ENCODE measurements at places on chromosomes 7 and 10.

- no peak for DNase-seq
These were observed 272.7 kb upstream of the MGMT start for GRCh38 chr10:129194181-129194870.

DNA sequence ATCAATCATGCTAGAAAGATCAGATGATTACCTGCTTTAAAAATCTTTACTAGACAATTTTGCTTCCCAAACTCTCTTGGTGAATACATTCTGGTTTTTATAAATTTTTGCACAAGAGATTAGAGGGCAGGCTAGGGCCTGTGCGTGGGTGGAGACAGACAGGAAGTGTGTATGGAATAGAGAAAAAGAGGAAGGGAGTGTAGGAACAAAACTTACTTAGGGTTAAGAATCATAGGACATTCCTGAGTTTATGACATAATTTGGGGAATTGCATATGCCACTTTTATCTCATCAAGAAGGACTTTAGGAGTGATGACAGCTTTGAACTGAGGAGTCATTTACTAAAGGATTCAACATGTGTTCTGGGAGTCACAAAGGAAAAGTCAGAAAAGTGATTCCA lies 31.3 kb downstream of the LAMB1 start:
- DNase-seq = no peak

DNA sequence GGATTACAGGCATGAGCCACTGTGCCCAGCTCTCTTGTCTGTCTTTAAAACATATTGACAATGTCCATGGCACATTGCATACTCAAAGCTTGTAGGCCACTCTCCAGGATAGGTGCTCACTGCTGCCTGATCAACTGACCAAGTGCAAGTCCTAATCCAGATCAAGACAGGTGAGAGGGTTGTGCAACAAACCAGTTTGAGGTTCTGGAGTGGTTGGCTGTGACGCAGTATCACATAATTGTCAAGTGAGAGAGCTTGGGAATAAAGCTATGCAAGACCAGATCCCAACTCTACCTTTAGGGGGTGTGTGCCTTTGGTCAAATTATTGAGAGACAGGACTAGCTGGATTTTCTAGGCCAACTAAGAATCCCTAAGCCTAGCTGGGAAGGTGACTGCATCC lies 43.0 kb upstream of the OPN4 start:
- DNase-seq = no peak

DNA sequence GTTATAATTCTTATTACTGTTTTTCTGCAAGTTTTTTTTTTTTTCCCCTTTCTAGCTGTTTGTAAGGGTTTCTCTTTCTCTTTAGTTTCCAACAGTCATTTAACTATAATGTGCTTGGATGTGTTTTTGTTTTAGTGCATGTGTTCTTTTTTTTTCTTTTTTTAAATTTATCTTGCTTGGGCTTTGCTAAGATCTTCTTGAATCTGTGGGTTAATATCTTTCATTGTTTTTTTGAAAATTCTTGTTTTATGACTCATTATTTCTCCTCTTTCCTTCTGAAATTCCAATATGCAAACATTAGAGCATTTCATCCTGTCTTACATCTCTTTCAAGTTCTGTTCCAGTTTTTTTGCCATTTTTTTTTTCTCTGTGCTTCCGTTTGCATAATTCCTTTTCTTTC lies 5.7 kb upstream of the HK1 start:
- no peak for DNase-seq

GRCh38 chr7:19305698-19306097 lies 160.5 kb upstream of the FERD3L start:
- DNase-seq = no peak

GRCh38 chr10:92690211-92690914 lies 608 bp downstream of the HHEX start:
- DNase-seq = peak; percentile 86

DNA sequence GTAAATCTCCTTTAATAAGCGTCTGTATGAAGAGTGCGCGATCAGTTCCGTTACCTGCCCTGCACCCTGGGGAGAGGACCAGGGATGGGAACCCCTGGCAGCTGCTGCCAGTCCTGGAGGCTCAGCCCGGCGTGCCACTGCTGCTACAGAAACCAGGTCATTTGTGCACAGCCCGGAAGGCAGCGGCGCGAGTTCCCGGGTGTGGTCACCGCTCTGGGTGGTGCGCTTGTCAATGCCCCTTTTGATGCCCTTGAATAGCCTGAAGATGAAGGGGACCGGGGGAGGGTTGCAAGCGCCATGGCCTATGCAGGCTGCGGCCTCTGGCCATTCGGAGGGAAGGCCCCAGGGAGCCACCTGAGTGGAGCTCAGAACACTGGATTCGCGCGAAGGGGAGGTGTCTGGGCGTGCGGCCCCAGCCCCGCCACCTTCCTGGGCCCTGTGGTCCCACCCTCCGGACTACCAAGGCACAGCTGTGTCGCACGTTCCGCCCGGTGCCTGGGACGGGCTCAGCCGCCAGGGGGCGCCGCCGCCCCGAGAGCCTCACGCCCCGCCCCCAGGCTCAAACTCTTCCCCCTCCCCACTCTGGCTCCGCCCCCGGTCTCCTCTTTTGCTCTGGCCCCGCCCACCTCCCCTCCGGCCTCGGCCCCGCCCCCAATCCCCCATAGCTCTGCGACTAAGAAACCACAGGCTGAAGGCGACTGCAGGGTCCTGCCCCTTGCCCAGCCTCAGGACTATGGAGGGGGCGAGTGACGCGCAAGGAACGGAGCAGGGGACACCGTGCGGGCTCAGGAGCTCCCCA lies 16.5 kb downstream of the AP5Z1 start:
- peak; percentile 61 for DNase-seq

DNA sequence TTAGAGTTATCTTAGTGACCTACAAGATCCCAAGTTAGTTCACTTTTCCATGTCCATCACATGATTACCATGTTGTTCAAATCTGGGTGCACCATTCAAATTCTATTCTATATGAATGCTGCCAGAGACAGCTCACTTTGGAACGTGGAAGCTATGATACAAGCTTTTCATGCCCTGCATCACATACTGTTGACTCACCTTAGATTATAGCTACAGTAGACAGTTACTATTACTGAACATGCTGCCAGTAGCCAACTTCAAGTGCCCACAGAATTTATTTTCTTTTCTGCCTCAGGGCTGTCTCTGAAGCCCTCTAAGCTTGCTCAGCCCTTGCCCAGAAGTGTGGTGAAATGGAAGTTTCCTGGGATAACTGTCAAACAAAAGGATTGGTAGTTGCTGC lies 231.1 kb downstream of the GPR158 start:
- DNase-seq = no peak

DNA sequence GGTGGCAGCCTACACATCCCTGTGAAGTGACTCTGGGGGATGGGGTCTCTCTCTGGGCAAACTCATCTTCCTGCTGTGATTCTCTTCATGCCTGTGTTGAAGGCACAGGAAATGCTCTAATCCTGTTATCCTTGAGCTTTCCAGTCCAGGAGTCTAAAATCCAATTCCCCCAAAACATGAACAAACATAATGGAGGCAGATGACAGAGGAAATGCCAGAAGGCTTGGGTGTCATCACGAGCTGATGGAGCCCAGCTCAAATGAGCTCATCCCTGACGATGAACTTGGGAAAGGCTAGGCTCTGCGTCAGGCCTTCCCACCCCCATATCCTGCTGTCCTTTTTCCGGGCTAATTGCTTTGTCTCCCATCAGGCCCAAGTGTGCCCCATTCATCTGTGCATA lies 165.9 kb upstream of the PODXL start:
- DNase-seq = no peak

DNA sequence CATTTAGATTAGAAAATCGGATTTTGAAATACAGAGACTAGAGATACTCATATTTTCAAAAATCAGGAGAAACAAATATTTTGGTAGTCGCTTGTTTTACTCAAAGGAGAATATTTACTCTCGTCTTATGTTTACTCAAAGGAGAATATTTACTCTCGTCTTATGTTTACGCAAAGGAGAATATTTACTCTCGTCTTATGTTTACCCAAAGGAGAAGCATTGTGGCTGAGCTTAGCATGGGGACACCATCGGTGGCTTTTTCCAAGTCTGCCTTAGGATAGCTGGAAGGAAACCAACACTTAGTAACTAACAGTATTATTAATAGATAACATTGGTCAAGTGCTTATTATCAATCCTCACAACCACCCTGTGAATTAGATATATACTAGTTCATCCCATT lies 71.8 kb downstream of the SNX10 start:
- no peak for DNase-seq

GRCh38 chr7:26143298-26144048 lies 8.5 kb upstream of the NFE2L3 start:
- DNase-seq = no peak

GRCh38 chr7:33076737-33077136 lies 14.2 kb upstream of the NT5C3A start:
- peak; percentile 39 for DNase-seq

DNA sequence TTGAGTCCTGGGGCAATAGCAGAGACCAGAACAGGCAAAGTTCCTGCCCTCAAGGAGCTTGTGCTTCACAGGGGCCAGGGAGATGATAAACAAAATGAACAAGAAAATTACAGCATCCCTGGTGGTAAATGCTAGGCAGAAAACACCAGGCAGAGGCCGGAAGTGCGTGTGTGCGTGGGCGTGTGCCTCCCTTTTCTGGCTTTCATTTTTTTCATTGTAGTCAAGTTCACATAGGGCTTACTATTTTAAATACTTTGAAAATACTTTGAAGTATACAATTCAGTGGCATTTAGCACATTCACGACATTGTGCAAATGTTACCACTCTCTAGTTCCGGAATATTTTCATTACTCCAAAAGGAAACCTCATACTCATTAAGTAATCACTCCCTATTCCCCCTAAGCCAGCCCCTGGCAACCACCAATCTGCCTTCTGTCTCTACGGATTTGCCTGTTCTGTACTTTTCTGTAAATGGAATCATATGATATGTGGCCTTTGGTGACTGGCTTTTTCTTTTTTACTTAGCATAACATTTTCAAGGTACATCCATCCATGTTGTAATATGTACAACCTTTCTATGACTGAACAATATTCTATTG lies 88.1 kb upstream of the PDCD4 start:
- no peak for DNase-seq

GRCh38 chr7:73425356-73425983 lies 8.1 kb upstream of the FZD9 start:
- DNase-seq = no peak

- no peak for DNase-seq
These were observed 2.4 kb upstream of the NKX6-2 start for GRCh38 chr10:132788180-132788830.

DNA sequence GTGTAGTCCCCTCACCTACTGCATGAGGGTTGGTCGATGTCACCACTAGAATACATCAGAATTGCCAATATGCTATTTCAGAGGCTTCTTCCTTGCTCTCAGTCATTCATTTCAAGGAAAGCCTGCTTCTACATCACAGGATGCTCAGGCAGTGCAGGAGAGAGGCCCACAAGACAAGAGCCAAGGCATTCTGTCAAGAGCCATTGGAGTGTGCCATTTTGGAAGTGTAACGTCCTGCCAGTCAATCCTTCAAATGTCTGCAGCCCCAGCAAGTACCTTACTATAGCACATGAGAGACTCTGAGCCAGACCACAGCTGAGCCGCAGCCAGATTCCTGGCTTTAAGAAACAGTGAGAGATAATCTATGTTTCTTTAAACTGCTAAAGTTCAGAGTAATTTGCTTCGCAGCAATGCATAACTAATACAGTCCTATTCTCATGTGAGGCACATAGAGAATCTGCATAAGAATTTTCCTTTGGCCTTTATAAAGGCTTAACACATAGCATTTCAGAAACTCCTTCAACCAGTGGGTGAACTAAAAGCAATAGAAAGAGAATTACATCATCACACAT lies 166.5 kb upstream of the GNAI1 start:
- DNase-seq = no peak

GRCh38 chr7:100641860-100642533 lies 645 bp upstream of the TFR2 start:
- no peak for DNase-seq

- DNase-seq = no peak
These were observed 101.2 kb downstream of the MPP7 start for GRCh38 chr10:28201410-28202400.

DNA sequence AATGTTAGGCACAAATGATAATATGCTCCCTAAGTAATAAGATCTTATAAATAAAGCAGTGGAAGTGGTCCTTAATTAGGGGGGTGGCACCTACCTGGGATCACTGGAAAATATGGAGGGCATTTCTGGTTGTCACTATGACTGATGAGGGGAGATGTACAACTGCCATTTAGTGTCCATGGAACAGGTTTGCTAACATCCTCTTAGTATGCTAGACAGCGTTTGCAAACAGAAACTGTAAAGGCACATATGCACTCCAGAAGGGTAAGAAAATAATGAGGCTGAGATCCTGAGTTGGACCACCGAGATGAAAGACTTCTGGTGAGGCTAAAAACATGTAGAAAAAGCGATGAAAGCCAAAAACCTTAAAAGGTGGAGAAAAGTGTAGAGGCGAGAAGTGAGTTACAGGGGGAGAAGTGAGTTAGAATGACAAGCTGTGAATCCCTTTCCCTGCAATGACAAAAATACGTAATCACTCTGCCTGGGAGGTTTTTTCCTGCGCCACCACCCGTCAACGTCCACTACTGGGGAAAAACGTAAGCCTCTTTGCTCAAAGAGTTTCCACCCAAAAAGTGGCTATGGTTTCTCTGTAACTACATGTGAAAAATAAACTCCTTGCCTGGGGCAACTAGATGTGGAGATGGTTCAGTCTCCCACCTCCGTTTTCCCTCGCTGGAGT lies 767 bp downstream of the KRIT1 start:
- peak; percentile 59 for DNase-seq

GRCh38 chr10:79142064-79142491 lies 73.3 kb downstream of the ZMIZ1 start:
- peak; percentile 45 for DNase-seq

- DNase-seq = no peak
These were observed 36.9 kb upstream of the PPIF start for GRCh38 chr10:79310200-79310865.

DNA sequence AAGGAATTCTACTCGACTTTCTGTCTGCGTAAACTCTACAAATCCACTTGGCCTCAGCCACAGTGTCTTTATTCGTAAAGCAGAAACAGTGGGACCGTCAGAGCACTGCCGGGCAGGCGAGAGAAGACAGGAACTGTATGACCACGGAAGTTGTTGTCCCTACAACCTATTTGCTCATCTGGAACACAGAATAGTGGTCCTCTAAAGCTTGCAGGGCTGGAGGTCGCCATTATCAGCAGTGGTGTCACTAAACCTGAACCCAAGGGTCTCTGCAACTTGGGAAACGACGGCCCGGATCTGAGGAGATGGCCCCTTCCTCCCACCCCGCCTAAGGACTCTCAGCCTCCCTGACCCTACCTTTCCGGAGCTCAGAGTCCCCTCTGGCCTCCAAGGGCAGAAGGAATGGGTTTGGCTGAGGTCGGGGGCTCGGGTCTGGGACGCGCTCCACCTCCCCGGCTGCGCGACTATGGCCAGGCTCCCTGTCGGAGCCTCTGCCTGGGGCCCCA lies 442 bp downstream of the STYXL1 start:
- peak; percentile 30 for DNase-seq

All from ACHN (cell line).